ENCODE measurements at places on chromosomes 11 and 22. TPM values are rescaled to one million over a fixed set of nuclear protein-coding genes. Genes with fewer than 3 reads are reported as not detected.

DNA sequence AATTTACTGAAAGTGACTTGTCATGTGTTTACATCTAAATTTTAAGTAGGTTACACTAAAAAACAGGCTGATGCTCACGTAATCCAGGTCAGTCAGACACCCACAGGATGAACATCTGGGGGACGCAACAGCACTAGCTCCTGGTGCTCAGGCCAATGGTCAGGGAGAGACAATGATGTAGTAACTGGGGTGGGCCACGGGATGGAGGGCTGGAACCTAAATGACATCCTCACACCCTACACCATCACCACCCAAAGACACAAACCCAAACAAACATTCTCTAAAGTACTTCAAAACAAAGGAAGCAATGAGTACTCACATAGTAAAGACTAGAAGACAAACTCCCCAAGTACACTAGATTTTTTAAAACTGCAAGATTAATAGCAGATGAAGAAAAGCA, 53.5 kb upstream of the SLC25A1 start:
- DNase-seq: no peak

The IL18BP gene
- 11.5 TPM for polyA plus RNA-seq

GRCh38 chr11:27213232-27213660, 149.8 kb downstream of the CCDC34 start:
- DNase-seq: peak; percentile 96

GRCh38 chr22:47406180-47406834, 643.9 kb downstream of the TBC1D22A start:
- no peak for DNase-seq

The MTCH2 gene
- 83.1 TPM for polyA plus RNA-seq

The OLFML1 gene
- polyA plus RNA-seq: 57.7 TPM

The P2RX3 gene
- polyA plus RNA-seq: 5.2 TPM

DNA sequence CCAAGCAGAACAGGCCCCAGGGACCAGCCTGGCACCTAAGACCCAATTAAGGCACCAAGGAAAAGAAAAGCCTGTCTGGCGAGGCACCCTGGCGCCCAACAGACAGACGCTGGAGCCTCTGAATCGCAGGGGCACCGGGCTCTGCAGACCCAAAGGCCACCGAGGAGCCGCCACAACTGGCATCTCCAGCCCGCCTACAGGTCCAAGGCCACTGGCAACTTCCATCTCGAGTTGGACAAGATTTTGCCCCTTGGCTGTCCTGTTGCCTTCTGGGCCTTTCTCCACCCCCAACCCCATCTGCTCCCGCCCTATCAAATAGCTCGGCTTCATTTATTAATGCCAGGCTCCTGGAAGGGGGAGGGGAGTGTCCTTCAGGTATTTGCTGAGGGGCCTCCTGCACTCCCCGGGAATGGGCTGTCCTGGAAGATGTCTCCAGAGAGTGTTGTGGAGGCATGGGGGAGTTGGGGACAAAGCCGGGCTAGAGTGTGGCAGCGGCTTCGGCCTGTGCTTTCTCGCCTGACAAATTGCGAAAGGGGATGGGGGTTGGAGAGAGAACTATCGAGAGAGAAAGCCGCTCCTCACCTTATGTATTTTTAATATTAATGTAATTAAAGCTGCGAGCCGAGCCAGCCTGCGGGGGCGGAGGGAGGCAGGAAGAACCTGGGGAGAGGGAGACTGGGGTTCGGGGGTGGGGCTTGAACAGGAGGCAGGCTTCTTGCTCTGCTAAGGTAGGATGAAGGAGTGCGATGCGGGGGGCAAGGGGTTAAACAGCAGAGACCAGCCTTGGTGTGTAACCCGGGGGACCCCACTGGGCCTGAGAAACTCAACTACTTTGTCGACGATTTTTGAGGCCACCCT, 2.0 kb downstream of the DSCAML1 start:
- no peak for DNase-seq

DNA sequence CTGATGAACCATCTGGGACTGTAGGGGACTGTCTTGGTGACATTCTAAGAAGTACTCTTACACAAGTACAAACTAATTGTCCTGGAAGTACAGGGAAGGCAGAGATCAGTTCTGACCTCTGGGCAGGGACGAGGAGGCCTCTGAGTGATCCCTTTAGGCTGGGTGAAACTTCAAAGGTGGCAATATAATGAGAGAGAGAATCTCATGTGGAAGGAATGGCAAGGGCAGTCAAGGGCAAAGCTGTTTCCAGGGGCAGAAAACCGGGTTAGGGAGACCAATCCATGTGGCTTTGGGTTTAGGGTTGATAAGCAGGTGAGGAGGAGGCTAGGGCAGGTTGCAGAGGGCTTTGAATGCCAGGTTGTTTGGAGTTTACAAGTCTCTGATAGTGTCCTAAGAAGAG, 21.3 kb upstream of the MYH9 start:
- no peak for DNase-seq

The CHST1 gene
- 14.5 TPM for polyA plus RNA-seq

DNA sequence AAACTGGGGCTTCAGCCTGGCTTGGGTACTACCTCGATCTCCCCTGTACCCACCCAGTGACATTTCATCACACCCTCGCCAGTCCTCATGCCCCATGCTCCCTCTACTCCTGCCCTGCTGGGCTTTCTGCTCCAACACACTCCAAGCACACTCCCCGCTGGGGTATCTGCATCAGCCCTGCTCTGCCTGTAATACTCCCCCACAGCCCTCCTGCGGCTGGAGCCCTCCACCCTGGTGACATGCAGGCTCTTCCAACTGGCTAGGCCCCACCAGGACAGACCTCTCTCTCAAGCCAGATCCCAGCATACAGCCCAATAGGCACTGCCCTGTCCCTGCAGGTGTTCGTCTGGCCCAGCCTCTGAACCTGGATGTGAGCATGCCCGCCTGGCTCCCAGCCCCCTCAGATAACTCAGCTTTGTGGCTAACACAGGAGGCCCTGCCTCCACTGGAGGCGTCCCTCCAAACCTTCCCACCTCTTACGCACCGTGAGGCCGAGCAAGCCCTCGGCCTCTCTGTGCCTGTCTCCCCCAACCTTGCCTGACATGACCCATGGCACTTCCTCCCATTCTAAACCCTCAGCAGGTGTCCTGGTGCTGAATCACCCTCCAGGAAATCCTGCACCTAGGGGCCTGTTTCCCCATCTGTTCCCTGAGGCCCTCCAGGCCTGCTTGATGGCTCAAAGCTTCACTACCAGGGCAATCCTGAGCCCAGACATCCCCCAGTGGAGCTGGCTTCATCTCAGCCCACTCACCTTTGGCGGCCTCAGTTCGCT, 33.5 kb upstream of the TXNRD2 start:
- DNase-seq: no peak

DNA sequence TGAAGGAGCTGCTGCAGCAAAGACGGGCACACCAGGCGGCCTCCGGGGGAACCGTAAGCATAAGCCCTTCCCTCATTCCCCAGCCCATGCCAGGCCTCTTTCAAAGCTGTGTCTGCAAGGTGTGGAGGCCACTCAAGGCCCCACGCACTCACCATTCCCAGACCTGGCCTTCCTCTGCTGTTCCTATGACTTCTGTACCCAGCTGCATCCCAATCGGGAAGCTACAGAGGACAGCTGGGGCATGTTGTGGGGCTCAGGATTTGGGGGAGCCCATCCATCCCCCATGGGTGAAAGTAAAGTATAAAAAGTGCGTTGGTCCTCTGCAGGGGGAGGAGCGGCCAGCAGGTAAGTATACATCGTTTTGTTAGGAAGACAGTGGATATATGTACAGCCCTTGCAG, 2.2 kb downstream of the POU2AF3 start:
- DNase-seq: no peak

DNA sequence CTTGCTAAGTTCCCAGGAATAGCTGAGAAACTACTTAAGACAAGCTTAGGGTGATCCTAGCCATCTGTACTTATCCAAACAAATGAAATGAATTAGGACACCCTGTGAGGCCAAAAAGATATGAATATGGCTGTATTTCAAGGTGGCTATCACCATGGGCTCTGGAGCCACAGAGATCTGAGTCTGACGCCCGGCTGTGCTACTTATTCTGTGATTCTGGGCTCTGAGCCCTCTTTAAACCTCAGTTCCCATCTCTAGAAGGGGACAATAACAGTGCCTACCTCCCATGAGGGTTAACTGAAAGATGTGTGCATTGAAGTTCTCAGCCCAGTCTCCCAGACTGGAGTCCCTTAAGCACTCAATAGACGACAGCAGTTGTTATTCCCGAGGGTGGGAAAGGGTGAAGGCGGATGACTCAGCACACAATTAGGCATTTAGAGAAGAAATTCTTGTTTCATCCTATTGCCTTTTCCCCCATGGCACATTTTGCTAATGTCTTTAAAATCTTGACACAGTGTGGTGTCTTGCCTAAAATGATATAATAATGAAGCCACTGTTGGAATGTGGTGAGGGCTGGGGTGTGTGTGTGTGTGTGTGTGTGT, 132.5 kb downstream of the ADAMTS15 start:
- no peak for DNase-seq

The LGALS12 gene
- polyA plus RNA-seq: 0.29 TPM

The MYOD1 gene
- 64.4 TPM for polyA plus RNA-seq
